ENCODE measurements at places on chromosomes 12 and 14.

GRCh38 chr14:99944241-99944651, 121.0 kb upstream of the EVL start:
- no peak for DNase-seq

DNA sequence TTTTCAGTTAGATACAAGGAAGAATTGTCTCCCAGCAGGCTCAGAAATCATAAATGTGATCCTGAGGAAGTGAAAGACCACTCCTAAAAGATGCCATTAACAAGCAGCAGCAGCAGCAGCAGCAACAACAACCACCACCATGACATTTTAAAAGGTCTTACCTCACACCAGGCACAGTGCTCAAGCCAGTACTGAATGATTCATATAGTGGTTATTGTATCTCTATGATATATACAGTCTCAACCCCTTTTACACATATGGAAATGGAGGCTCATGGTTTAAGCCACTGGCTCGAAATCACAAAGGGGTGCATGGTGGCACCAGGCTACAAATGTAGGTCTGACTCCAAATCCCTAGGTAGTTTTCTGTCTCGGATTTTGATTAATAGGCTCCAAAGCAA, 126.9 kb downstream of the KTN1 start:
- no peak for DNase-seq

- DNase-seq: peak; percentile 30
Observed at GRCh38 chr12:12387501-12387900, 30.6 kb downstream of the BORCS5 start.

DNA sequence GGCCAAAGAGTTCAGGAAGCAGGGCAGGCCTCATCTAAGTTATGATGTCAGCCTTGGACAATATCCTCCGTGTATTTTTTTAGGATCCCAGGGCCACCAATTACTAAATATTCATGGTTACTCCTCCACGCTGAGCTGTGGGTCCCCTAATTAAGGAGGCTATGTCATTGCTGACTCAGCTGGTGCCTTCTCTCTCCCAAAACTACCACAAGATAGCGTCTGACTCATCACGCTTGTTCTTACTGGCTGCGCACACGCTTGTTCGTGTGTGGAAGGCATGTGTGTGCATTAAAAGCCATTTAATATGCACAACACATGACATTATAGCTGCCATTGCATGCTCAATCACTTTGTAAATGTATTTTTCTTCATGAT, 78.3 kb downstream of the GSC start:
- DNase-seq: no peak

- no peak for DNase-seq
Observed at GRCh38 chr12:121238604-121239350, 28.8 kb downstream of the P2RX4 start.

DNA sequence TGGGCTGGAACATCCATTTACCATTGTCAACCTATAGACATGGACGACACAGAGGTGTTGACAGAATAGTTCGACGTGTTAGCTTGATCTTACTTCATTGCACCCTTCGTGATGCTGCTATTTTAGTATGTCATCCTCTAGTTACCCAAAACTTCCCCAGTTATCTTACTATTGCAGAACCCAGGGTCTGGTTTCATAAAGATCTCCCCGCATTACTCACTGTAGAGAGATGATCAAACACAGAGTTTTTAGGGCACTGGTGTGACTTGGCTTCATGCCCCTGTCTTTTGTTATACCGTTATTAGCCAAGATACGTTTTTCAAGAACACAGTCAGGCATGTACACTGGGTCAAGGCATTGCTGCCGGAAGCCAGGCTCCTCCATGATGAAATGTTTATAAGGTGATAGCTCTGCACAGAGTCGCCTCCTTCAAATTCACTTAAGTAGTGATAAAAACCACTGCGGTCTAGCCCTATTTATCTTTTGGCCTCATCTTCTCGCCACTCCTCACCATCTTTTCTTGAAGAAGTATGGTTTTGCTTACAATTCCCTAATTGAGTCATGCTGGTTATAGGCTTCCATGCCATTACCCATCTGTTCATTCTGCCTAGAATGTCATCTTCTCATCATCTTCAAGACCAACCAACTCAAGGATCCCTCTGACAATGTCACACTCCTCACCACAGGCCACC, 1127.9 kb downstream of the VRK1 start:
- no peak for DNase-seq

- no peak for DNase-seq
Observed at GRCh38 chr12:116026768-116027550, 250.5 kb downstream of the MED13L start.

DNA sequence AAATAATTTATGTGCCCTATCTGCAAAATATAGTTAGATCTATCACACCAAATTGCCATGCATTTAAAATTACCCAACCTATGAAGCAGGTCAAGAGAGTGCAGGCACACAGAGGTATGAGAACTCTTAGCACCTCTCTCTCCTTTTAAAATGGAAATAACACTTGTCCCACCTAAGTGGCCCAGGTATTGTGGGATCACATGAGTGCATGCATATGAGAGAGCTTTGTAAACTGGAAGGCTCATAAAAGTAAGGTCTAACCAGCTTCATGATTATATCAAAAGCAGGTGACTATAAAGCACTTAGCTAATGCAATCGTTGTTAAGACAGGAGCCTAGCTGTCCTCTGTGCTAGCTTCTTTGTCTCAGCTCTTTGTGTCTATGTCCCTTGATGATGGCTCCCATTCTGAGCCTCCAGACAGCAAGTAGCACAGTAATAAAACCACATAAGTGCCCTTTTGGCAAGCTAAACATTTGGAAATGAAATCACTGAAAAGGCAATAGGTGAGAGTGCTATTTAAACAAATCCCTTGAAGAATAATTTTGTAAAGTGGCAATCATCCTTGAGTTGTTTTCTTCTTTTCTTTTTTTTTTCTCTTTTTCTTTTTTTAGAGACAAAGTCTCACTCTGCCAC, 219.0 kb downstream of the NTF3 start:
- DNase-seq: no peak

Data from muscle of arm (tissue), 14 donors.